Stimulated activated memory B cell treated with anti-CD40 and anti-IgM and Interleukin-4, amounts not matched to agents 10 μg/mL and 1 μg/mL and 100 μg/mL, for 72 hours (primary cell): ENCODE measurements at places on chromosomes 7 and 10.
A peak's percentile ranks its signal among the peaks of the same experiment; 100 is the strongest.

- ATAC-seq, result peak; percentile 60
These were observed 116.6 kb upstream of the MACROH2A2 start for GRCh38 chr10:69936091-69936490.

DNA sequence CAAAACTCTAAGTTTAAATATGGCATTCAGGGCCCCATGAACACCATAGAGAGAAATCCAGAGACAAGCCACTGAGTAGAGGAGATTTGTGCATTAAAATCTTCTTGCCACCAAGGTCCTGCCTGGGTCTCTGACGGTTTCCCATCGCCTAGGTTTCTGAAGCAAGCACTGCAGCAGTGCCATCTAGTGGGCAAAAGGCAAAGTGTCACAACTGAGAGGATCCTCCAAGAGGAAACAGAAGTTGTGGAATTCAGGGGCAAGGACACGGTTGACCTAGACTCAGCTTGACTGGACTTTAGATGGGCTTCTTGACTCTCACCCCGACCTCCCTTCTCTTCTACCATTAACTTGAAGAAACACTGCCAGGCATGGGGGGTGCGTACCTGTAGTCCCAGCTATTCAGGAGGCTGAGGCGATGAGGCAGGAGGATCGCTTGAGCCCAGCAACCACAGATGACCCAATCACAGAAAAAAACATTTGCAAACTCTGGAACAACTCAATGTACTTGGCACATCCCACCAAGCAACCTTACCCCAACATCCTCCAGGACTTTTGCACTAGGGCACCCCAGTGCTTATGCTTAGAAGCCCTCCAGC lies 604.1 kb downstream of the GALNT17 start:
- ATAC-seq, result no peak

DNA sequence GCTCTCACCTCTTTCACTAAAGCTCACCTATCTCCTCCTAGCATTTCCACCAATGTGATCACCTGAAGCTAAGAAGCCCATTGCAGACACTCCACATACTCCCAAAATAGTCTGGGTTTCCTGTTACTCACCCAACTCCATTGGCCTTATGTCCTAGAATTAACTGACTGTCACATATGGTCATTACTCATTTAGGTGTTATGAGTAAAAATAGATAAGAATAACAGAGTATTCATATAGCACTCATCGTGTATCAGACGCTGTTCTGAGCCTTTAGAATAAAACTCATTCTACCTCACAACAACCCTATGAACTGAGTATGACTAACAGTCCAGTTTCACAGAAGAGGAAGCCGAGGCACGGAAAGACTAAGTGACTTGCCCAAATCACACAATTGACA lies 174.2 kb upstream of the NPVF start:
- no peak for ATAC-seq

- ATAC-seq, result no peak
These were observed 220.9 kb upstream of the CDC14C start for GRCh38 chr7:48703466-48703865.

GRCh38 chr10:73765066-73765465 lies 16.8 kb upstream of the CHCHD1 start:
- ATAC-seq, result no peak

- ATAC-seq, result no peak
These were observed 129.7 kb downstream of the ADRA2A start for GRCh38 chr10:111206521-111206920.

GRCh38 chr7:98569691-98570337 lies 47.3 kb upstream of the NPTX2 start:
- no peak for ATAC-seq

- ATAC-seq, result no peak
These were observed 5.6 kb downstream of the IL6 start for GRCh38 chr7:22732556-22733126.

- peak; percentile 86 for ATAC-seq
These were observed 72.8 kb downstream of the PRKCQ start for GRCh38 chr10:6507311-6507710.

GRCh38 chr10:95284807-95285206 lies 6.0 kb downstream of the PDLIM1 start:
- ATAC-seq, result no peak

- ATAC-seq, result no peak
These were observed 85.7 kb upstream of the AOAH start for GRCh38 chr7:36810032-36810431.

DNA sequence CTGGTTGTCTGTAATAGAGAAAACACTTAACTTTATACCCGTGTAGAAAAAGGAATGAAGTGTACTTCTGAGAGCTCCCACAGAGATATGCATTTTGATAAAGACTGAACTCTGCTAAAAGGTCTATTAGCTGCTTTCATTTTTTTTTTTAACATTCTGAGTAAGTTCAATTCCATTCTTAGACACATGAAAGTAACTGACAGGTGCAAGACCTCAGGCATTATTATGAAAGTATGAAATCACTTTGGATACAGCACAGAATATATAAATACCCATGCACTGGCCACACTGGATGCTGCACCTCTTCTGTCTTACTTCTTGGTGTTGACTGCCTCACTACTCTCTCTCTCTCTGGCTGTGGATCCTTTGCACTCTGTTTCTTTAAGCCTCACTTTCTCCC lies 46.2 kb downstream of the VWDE start:
- peak; percentile 8 for ATAC-seq

DNA sequence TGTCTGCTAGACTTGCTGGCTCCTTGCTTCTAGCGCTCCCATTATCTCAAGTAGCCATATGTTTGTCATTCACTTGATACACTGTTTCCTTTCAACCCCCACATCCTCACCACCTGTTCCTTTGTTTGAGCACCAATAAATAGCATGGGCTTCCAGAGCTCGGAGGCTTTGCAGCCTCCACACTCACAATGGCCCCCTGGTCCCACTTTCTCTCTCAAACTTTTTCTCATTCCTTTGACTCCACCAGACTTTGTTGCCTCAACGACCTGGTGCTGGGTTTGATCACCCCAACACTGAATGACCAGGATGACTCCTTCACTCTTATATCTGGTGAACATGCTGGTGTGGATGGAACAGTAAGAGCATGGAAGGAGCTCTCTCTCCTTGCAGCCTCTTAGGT lies 114.5 kb upstream of the TRIM24 start:
- ATAC-seq, result no peak

- peak; percentile 25 for ATAC-seq
These were observed 38.1 kb upstream of the R3HCC1L start for GRCh38 chr10:98096316-98096715.

DNA sequence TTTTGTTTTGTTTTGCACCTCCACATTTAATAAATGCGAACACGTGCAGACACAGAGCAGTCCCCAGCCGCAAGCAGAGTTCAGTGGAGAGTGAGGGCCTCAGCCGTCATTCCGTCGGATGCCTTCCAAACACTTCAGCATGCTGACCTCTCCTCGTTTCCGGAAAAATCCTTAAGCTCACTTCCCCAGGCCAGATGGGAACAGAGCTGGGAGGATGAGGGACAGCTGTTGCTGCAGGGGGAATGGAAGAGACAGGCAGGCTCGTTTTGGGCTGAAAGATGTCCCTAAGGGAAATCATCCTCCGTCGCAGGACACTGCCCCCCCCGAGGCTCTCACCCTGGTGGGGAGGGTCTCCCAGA lies 17.2 kb upstream of the FGFR2 start:
- no peak for ATAC-seq

DNA sequence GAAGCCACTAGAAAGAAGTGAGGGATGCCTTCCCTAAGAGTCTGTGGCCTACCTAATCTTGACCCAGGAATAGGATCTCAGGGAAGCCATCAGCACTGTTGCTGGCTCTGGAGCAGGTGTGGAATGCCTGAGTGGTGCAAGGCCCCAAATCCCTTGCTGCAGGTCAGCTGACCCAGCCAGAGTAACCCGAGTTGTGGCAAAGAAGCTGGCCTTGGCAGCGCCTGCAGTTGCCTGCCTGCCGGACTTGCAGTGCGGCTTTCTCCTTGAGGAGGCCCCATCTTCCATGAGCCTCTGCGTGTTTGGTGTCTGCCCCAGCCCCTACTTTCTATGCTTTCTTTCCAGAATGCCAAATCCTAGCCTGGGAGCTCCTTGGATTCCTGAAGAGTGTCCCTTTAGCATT lies 5.8 kb downstream of the KIAA1217 start:
- no peak for ATAC-seq

DNA sequence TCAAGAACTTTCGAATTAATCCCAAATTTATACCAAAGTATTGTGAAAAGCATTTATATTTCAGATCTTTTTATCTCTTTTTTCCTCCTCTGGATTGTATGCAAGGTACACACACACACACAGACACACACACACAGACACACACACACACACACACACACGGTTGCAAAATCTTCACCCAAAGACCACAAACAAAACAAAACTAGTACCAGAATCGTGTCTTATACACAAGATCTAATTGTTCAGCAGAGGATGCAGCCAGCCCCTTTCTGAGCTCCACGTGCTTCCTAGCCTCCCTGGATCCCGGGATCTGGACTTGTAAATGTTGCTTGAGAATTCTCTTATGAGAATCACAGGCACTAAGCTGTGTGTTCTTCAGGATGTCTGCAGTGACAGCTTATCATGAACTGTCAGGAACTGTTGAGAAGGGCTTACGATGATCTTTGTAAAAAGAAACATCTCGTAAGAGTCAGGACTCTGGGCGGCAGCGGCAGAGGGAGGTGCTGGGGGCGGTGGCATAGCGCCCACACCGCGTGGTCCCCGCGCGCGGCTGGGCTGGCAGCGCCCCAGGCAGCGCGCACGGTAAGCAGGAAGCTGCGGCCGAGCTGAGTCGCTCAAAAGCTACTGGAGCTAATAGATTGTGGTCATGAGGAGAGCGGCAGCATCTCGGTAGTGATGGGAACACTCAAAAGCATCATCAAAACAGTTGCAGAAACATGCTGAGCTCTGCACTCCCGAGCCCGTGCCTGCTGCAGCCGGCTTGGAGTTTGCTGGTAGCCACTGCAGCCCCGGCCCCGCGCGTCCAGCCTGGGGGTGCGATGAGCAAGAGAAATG lies 277.6 kb downstream of the GATA3 start:
- peak; percentile 72 for ATAC-seq

DNA sequence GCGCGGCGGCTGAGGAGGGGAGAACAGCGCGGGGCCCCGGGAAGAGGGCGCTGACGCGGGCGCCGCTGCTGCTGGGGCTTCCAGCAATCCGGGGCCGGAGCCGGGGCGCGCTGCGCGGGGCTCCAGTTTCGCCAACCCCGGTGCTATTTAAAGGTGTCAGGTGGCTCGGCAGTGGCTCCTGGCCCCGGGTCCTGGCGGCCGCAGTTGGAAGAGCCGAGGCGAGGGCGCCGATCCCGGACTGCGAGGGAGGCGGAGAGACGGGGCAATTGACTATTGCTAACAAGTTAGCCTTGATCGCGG lies 347 bp downstream of the LBX1 start:
- no peak for ATAC-seq

GRCh38 chr7:67311901-67312300 lies 315.3 kb downstream of the TYW1 start:
- no peak for ATAC-seq

DNA sequence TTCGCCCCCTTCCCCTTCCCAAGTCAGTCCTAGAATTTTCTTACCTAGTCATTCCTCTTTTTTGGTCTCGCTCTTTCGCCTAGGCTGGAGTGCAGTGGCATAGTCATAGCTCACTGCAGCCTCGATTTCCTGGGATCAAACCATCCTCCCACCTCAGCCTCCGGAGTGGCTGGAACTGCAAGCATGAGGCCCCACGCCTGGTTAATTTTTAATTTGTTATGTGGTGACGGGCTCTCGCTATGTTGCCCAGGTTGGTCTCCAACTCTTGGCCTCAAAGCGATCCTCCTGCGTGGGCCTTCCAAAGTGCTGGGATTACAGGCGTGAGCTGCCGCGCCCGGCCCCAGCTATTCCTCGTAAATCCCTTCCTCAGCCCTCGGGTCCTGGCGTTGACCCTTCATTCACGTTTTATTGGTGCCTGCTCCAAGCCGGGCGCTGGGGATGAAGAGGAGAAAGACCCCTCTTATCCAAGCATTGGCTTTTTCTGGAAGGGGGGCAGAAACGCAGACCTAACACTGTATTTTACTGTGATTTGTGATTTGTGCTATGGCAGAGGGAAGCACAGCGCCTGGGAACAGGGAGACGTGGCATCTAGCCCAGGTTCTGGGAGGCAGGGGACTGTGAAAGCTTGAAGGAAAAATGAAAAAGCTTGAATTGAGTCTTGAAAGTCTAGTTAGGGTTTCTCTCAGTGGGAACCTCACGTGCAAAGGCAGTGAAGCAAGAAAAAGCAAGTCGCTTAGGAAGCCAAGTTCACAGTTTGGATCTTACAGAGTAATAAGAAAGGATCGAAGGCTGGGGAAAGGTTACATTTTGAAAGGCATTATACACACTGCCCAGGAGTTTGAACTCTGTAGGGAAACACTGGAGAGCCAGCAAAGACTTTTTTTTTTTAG lies 516 bp downstream of the ZNHIT1 start:
- no peak for ATAC-seq

DNA sequence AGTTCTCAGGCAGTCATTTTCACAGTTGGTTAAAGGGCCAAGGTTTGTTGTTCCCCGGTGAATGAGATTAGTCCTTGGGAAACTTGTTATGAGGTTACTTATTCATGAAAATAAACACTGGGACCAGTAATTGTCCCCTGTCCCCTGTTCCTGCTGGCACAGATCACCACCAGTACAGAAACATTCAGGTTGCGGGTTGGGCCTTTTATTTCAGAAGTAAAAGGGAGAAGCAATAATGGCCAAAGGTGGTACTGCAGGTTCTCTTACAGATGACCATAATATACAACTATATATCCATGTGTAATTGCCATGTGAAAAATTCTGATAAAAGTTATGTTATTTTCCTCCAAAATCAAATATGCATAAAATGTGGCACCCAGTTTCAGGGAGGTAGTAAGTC lies 442.0 kb downstream of the SORCS1 start:
- no peak for ATAC-seq

- ATAC-seq, result no peak
These were observed 36.0 kb upstream of the NRG3 start for GRCh38 chr10:81838950-81839349.

DNA sequence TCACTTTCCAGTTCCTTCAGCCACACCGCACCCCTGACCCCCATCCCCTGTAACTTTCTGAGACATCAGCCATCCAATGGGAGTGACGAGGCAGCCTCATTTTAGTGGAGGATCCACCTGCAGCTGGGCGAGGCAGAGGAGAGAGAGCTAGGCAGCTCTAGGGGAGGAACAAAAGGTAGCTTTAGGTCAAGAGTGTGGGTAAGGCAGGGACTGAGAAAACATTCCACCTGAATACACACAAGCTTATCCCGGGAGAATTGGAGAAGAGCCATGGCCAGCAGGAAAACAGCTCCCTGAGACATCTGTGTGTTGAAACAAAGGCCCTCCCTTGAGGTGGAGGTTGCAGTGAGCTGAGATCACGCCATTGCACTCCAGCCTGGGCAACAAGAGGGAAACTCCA lies 6.7 kb upstream of the KLRG2 start:
- ATAC-seq, result no peak

GRCh38 chr10:543862-544822 lies 145.3 kb downstream of the DIP2C start:
- ATAC-seq, result peak; percentile 16
